ENCODE measurements at places on chromosomes 1 and 21. TPM values are rescaled to one million over a fixed set of nuclear protein-coding genes. Genes with fewer than 3 reads are reported as not detected.

The TEX38 gene
- not detected for total RNA-seq

The ATP13A2 gene
- 23.4 TPM for total RNA-seq

The ATP1B1 gene
- total RNA-seq = 3.0 TPM

The ASCL5 gene
- total RNA-seq = 0.73 TPM

The RNU1-2 gene
- total RNA-seq = 3,852 TPM
